ENCODE measurements at places on chromosomes 11 and 22. TPM values are rescaled to one million over a fixed set of nuclear protein-coding genes. Genes with fewer than 3 reads are reported as not detected.

The TRIM51 gene
- not detected for total RNA-seq

The MYBPC3 gene
- total RNA-seq, result not detected

The MUC15 gene
- total RNA-seq, result 17.5 TPM

The MUC6 gene
- total RNA-seq, result not detected

The CACNA1I gene
- 0.08 TPM for total RNA-seq

The OR6A2 gene
- 0.08 TPM for total RNA-seq

The USP2 gene
- total RNA-seq, result 2.8 TPM

The OR8D4 gene
- not detected for total RNA-seq

The FOLR3 gene
- not detected for total RNA-seq

The MYO7A gene
- total RNA-seq, result 0.96 TPM

The C22orf42 gene
- not detected for total RNA-seq

The EXPH5 gene
- total RNA-seq, result 24.6 TPM

The NRXN2 gene
- 0.12 TPM for total RNA-seq

The PARVA gene
- total RNA-seq, result 28.9 TPM

The VWCE gene
- total RNA-seq, result 0.52 TPM

The OR4X1 gene
- total RNA-seq, result not detected

The YPEL1 gene
- total RNA-seq, result 0.36 TPM

The ANO5 gene
- total RNA-seq, result 0.20 TPM

The PAX6 gene
- not detected for total RNA-seq

The SCGB1A1 gene
- 0.48 TPM for total RNA-seq

The FAT3 gene
- total RNA-seq, result 0.12 TPM

The OR5AP2 gene
- total RNA-seq, result not detected

The DDX25 gene
- not detected for total RNA-seq
